ENCODE measurements at places on chromosomes 12 and 14. TPM values are rescaled to one million over a fixed set of nuclear protein-coding genes. Genes with fewer than 3 reads are reported as not detected.

DNA sequence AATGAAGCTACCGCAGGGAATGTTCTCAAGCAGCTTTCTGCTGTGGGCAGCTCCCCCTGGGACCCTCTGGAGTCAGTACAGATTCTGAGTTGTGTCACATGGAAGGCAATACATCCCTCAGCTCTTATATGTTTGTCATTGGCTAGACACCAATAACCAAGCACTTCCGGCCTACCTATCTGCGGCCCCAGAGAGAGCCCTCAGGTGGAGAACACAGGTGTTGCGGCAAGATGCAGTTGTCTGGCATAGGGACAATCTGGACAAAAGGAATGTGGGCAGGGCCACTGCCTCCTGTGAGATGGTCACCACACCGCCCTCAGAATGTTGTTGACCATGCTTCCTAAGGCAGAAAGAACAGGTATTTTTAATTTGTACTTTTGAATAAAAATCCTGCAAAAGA, 118.7 kb downstream of the BRMS1L start:
- H3K4me1 ChIP-seq, result no peaks in the 10 kb centered on the region
- H3K4me3 ChIP-seq, result no peak overlapping the region
- DNase-seq, result peak; percentile 26
- H3K27ac ChIP-seq, result no peak overlapping the region

DNA sequence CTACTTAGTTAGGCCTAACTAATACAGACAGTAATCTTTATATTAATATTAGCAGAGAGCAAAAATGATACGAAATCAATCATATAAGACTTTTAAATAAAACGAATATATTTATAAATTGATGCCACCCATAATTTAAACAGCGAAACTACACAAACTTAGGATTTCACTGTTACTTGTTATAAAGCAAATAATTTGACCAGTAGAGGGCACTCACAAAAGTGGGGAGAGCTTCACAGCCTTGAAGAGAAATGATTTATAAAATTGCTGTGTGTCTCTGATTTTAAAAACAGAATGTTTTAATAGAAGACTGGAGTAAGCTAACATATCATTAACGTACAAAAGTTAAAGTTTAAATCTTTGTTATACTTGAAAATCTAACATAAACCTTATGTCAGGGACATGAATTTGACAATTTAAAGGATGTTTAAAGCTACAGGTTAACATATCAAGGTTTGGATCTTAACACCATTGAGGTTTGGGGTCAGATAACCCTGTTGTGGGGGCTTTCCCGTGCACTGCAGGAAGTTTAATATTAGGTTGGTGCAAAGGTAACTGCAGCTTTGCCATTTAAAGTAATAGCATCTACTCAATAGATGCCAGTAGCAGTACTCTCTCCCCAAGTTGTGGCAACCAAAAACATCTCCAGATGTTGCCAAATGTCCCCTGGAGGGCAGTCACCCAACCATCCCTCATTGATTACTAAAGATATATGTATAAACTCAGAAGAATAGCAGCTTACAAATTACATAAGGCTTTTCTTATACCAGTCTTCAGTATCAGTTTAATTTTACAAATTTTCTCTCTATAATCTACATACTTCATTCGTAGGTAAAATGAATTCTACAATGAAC, 9.3 kb downstream of the KRAS start:
- no peaks in the 10 kb centered on the region for H3K36me3 ChIP-seq
- DNase-seq, result no peak
- H3K4me3 ChIP-seq, result no peak overlapping the region
- no peaks in the 10 kb centered on the region for H3K27me3 ChIP-seq

DNA sequence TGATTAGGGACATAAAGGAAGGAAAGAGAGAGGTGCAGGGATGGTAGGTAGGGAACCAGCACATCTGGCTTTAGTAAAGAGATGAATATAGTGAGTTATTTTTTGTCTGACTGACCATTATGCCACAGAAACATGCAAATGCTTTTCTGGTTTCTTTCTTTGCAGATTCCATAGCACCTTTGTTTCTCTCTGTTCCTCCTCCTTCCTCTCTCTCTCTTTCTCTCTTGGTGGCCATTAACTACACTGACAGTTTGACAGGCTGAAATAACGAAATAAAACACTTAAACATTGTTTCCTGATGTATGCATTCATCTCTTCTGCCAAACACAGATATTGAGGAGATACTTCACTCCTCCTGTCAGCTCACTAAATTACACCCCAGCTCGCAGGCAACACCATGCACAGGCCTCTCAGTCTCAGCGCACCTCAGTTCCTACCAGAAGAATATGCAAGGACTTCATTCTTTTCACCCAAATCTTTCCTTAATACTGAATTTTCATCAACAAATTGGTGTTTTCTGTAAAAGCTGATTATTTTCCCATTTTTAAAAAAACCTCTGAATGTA, 406.9 kb upstream of the SOX5 start:
- H3K27ac ChIP-seq, result no peak overlapping the region
- H3K4me3 ChIP-seq, result no peak overlapping the region
- DNase-seq, result no peak
- no peaks in the 10 kb centered on the region for H3K4me1 ChIP-seq

GRCh38 chr14:32559048-32559447, 229.9 kb downstream of the AKAP6 start:
- H3K4me3 ChIP-seq, result no peak overlapping the region
- no peaks in the 10 kb centered on the region for H3K36me3 ChIP-seq
- H3K27me3 ChIP-seq, result no peaks in the 10 kb centered on the region
- DNase-seq, result no peak
- H3K4me1 ChIP-seq, result no peaks in the 10 kb centered on the region
- H3K27ac ChIP-seq, result peak overlapping the region; percentile 79

GRCh38 chr12:26732005-26732908, 100.7 kb downstream of the ITPR2 start:
- DNase-seq, result no peak
- no peaks in the 10 kb centered on the region for H3K27me3 ChIP-seq
- H3K27ac ChIP-seq, result no peak overlapping the region
- H3K4me1 ChIP-seq, result no peaks in the 10 kb centered on the region

Gene SLC35E3
- total RNA-seq, result 3.3 TPM

Data from transverse colon (tissue), 4 donors.